Stimulated activated naive CD8-positive, alpha-beta T cell treated with anti-CD3 and anti-CD28 coated beads, Interleukin-15, amount 100 ng/mL, for 72 hours (primary cell): ENCODE measurements at places on chromosomes 7 and 10.
A peak's percentile ranks its signal among the peaks of the same experiment; 100 is the strongest.

- no peak for DNase-seq
Measured at GRCh38 chr10:90321132-90321816, 536.6 kb downstream of the HTR7 start.

DNA sequence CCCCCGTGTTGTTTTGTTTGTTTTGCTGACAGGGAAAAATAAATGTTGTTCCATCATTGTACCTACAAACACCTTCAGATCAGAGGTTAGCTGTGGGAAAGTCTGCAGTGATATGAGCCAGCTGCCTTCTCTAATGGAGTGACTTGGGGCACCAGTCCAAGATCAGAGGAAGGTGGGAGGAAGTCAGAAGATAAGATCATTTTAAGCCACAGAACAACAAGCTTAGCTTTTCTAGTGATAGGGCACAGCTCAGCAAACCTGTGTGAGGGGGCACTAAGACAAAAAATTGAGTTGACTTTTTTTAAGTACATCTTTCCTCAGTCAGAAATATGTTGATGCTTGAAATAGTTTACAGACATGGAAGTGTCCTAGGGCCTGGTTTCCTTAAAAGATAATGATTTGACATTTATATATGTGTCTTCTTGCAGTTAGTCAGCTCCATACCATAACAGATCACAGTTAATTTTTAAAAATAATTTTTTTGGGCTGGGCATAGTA, 240.3 kb upstream of the KAT6B start:
- peak; percentile 32 for DNase-seq

- no peak for DNase-seq
Measured at GRCh38 chr7:101868191-101868950, 50.9 kb downstream of the CUX1 start.

DNA sequence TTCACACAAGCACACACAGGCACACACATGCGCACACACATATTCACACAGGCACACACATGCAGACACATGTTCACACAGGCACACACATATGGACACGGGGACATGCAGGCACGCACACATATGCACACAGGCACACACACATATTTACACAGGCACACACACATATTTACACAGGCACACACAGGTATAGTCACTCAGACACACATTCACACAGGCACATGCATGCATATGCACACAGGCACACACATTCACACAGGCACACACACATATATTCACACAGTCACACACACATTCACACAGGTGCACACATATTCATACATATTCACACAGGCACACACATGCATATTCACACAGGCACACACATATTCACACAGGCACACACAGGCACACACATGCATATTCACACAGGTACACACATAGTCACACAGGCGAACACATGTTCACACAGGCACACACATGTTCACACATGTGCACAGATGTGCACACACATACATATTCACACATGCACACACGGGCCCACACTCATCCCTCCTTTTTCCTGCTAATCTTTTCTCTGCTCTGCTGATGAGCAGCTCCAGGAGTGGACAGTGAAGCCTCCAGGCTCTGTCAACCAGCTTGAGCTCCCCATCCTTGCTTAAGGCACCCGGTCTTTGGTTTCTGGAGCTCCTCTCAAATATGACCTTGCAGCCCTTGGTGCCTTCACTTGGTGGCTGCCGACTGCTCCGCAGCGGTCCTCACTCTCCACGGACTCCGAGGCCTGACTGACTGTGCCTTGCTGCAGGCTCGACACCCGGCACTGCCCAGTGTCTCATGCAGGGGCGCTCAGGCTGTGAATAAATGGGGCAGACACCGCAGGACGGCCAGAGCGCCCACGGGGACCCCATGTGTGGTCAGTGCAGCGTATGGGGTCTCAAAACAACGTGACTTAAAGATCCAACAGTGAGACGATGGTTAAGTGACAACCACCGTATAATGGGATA, 581.2 kb upstream of the MGMT start:
- DNase-seq, result no peak

GRCh38 chr10:44154956-44155355, 229.9 kb downstream of the CXCL12 start:
- no peak for DNase-seq

DNA sequence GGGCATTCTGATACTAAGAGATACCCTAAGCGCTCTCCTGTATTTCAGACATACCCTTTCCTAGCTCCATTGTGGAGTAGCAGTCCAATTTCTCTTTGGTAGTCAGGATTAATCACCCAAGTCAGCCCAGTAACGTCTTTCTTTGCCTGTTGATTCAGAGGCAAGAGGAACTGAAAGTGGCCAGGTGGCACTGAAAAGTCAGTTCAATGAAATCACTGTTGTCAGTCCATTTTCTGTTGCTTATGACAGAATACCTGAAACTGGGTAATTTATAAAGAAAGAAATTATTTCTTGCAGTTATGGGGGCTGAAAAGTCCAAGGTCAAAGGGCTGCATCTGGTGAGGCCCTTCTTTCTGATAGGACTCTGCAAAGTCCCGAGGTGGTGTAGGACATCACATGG, 40.2 kb downstream of the ANKRD61 start:
- no peak for DNase-seq

DNA sequence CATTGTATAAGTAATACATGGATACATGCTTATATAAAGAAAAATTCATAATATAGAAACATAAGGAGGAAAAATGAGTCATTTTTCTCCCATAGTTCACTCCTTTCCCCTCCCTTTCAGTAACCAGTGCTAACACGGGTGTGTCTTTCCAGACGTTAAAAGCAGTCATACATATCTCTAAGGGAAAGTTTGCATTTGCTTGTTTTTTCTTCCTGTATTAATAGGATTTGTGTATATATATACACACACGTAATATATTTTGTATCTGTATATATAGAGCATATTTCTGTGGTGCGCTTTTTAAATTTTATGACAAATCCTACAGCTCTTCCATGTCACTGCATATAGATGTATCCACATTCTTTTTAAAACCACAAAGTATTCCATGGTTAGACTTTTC, 78.8 kb downstream of the RALA start:
- DNase-seq, result no peak

DNA sequence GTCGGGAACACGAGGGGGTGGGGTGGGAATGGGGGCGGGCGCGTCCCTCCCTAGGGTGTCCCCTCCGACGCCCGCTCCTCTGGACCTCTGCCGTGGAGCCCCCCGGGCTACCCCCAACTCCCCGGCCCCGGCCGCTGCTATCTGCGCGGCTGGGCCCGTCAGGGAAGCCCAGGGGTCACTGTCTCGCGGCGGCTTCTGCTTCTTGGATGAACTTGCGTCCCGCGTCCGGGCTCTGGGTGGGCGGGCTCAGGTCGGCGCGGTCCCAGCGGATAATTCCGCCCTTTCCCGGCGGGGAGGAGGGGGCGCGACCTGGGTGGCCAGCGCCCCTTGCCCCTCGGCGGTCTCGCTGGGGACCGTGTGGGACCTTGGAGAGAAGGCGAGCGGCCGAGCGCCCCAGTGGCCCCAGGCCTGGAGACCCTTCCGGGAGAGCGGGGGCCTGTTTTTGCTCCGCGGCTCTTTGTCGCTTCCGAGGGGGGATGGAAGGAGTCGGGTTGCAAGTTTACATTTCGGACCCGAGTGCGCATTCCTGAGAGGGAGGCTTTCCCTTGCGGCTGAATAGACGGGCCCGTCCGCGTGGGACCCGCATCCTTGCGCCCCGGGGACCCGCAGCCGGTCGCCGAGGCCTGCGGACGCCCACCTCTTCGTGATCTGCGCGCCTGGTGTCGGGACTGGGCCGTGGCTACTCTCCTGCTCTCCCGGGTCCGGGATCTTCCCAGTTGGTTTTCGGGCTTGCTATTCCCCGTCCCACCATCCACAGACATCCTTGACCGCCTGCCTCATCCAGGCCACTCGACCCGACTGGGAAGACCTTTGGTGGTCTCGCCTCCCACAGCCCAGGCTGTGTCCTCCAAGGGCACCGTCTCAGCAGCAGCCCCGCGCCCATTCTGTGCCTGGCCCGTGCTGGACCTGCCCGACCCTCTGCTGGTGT, 812 bp downstream of the DOCK1 start:
- DNase-seq, result no peak

GRCh38 chr7:14842523-14842922, 60.0 kb downstream of the DGKB start:
- no peak for DNase-seq

- no peak for DNase-seq
Measured at GRCh38 chr10:81498011-81498551, 376.9 kb upstream of the NRG3 start.

DNA sequence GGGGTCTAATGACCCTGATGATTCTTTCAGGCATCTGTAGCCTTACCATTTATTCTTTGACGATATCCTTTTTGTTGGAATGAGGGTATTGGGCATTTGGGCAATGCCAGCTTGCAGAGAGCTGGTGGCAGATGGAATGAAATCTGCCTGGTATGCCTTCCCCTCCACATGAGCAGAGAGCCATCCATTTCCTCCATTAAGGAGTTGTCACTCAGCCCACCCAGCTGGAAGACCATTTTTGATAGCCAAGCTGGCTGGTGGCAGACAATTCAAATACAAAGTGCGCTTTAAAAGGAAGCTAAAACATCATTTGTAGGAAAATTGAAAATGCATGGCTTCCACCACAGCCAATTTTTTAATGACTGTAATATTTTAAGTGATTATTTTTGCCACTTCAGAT, 240.1 kb upstream of the SLC26A5 start:
- DNase-seq, result no peak

DNA sequence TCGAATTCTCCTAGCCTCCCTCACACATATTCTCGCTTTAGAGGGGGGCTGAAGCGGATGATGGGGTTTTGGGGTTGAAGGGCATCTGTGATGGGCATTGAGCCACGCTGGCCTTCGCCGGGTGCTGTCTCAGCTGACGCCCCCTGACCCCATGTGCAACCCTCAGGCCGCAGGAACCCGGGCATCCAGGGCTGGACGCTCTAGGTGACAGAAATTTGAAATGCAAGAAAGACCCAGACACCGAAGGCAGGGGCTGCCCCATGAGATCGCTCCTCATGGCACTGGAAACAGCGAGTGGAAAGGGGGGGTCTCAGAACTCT, 664 bp upstream of the C10orf88 start:
- no peak for DNase-seq

- no peak for DNase-seq
Measured at GRCh38 chr7:143490717-143491306, 13.1 kb downstream of the TAS2R41 start.

DNA sequence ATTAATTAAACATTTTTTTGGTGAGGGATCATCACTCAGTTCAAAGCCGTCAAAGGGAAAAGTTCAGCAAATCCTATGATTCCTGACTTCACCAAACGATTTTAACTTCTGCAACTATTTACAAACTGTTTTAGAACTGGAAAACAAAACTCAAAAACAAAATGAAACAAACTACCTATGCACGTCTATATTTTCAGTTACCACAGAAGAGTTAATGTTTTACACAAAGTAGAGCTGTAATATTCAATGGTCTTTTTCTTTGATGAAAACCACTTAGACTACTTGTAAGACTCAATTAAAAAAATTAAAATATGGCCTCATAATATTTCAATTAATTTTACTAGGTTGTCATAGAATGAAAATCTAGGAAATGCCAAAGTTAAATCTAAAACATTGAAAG, 131.5 kb downstream of the ATE1 start:
- DNase-seq, result no peak

GRCh38 chr10:63667596-63668480, 146.6 kb downstream of the REEP3 start:
- DNase-seq, result no peak
